ENCODE measurements at places on chromosomes 7 and 10. TPM values are rescaled to one million over a fixed set of nuclear protein-coding genes. Genes with fewer than 3 reads are reported as not detected.

DNA sequence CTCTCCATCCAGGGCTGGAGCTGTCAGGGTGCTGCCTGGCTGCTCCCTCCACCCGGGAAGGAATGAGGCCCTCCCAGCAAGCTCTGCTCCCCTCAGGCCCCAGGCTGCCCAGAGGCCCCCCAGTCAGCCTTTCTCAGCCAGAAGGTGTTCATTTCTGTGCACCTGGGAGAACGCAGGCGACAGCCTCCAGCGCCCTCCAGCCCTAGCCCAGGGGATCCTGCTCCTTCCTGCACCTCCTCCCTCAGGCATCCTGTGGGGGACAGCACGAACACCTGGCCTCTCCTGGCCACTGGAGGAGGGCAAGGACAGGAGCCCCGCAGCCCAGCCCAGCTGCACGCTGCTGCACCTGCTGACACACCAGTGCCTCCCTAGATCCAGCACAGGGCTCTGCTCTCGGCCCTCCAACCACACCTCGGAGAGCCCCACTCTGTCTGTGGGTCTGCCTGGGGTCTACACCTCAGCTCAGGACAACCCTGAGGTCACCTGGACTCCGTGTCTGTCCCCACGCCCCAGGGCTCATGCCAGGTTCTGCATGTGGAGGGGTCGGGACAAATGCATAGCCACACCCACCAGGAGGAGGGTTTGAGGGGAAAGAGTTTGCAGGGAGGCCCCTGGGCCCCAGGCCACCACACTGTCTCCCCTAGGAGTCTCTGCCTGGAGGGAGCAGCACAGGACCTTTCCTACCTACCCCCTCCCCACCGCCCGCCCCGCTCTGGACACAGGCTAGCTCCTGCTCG lies 7.4 kb upstream of the PWWP2B start:
- DNase-seq = no peak

Gene LFNG
- 5.0 TPM for total RNA-seq

GRCh38 chr7:137975221-137975620 lies 26.7 kb downstream of the CREB3L2 start:
- no peak for DNase-seq

- no peak for DNase-seq
These were observed 141.3 kb upstream of the VKORC1L1 start for GRCh38 chr7:65731562-65732035.

GRCh38 chr7:134081695-134082094 lies 45.4 kb upstream of the LRGUK start:
- DNase-seq = no peak

DNA sequence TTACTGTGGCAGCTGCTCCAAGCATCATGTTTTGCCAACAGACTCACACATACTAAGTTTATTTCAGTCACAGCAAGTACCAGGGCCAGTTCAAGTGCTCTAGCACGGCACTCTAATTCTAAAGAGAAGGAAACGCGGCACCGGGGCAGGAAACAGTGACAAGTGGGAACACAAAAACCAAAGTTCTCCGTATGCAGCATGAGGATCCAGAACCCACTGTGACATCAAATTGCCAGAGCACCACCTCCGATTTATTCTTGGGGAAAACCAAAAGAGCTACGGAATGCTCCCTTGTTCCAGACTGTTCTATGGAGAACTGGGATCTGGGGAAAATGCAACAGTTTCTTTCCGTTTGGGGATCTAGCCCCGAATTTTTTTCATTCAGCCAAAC lies 448 bp upstream of the PTER start:
- DNase-seq = no peak

Gene TUBB8
- total RNA-seq = not detected

GRCh38 chr10:63125459-63125858 lies 7.7 kb upstream of the NRBF2 start:
- no peak for DNase-seq

DNA sequence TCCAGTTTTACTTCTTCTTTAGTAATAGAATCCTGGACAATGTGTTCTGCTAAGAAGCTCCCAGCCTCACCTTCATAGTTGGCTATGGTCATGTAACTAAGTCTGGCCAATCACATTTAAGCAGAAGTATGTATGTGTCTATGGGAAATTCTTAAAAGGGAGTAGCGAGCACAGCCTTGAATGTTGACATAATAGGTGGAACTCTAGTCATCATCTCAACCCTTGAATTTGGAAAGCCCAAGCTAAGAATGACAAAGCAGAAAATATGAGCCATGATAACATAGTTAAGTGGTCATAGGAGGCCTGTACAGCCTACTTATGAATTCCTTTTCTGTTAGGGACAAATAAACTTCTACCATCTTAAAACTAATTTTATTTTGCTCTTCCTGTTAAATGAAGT lies 134.1 kb downstream of the MAGI2 start:
- no peak for DNase-seq

Gene PNLIP
- not detected for total RNA-seq

DNA sequence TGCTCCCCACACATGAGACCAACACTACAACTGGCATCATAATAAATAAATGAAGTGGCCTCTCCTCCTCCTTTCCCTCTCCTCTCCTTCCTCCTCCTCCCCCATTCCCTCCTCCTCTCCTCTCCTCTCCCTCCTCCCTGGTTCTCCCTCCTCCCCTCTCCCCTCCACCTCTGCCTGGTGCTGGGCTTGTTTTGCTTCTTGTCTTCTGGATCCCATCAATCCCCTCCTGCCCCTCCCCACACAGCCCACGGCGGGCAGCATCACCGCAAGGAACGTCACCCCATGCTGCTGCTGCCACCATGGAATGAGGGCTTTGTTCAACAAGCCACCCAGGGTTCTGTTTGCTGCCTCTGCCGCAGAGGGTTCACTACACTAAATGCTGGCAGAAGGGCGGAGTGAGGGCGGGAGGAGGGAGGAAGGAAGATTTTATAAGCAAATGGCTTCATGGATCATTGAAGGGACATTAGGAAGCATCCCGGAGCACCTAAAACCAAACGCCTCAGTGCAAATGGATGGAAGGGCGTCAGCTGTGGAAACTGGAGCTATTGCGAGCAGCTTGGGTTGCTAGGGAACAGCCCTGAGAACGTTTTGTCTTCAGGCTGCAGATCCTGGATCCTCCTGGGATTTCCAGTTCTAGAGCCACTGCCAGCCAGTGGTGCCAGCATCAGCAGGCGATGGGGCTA lies 379.7 kb upstream of the ZMIZ1 start:
- DNase-seq = no peak

GRCh38 chr7:157425137-157425731 lies 88.4 kb downstream of the DNAJB6 start:
- no peak for DNase-seq

Gene ITPRID1
- 1.6 TPM for total RNA-seq

DNA sequence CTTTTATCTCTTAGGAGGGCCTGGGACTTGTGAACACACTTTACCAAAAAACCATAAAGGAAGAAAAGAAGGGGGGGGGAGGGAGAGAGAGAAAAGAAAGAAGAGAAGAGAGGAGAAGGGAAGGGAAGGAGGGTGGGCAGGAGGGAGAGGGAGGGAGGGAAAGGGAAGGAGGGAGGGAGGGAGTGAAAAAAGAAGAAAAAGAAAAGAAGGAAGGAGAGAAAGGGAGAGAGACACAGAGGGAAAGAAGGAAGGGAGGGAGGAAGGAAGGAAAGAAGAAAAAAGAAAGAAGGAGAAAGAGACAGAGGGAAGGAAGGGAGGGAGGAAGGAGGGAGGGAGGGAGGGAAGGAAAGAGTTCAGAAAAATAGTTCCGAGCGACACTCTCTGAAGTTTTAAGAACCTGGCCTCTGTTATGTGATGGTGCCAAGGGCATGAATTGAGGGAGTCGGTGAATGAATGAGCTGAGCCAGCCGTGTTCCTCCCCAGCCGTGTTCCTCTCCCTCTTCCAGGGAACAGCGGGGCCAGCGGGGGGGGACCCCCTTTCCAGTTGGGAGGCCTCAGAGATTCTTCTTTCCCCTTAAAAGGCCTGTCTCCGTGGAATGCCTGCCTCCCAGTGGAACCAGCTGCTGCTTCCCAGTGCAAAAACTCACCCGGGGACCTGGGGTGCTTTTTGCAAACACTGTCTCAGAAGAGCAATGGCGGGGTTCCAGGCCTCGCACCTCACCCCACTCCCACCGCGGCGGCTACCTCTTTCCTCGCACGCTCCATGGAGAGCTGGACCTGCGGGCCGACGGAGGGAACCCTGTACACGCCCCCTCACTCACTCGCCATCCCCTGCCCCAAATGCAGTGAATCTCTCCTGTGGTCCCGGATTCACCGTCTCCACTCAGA lies 84.1 kb downstream of the FOXL3 start:
- DNase-seq = peak; percentile 72

DNA sequence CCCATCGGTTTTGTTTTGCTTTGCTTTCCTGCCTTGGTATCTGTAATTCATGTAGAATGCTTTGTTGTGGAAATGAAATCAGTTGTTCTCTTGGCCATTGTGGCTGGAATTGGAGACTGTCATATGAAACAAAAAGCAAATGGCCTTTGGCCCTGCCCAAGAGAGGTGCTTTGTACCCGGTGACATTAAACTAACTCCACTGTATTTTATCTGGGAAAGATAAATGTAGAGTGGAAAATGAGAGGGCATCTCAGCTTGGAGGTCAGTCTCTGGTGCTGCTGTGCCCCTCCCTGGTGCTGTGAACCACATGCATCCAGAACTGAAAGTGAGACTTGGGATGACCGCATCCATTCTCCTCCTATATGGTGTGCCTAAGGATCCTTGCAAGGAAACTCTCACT lies 75.4 kb downstream of the CDK1 start:
- no peak for DNase-seq

Gene HOXA3
- 6.4 TPM for total RNA-seq

DNA sequence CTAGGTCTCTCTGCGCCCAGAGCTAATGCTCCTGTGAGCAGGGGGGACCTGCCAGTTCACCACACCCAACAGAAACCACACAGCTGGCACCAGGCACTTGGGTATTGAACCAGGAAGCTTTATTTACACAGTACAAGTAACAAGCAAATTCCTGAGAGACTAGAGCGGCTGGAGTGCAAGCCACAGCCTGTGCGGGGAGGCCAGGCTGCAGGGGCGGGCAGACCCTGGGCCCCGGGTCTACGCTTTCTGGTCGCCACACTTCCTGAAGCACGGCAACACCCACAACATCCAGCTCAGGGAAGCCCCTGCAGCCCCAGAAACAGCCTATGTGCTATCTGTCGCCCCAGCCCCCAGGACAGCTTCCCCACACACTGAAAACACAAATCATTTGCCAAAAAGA lies 125.0 kb downstream of the FAM53B start:
- DNase-seq = peak; percentile 60

Gene TFR2
- 0.48 TPM for total RNA-seq

DNA sequence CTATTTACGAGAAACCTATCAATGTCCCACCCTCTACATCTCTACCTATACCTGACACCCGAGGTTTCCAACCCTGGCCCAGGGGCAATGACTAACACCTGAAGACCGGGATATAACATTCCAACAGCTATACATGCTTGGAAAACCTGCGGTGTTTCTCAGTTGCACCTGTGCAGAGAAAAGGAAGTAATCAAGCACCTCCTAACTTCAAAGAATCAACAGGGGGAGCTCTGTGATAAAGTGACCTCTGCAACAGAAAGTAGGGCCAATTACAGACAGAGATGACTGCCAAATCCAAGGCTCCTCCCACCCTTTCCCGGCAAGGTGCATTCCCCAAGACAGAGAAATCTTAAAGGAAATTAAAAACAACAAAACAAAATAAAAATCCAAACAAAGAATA lies 41.3 kb downstream of the CCDC6 start:
- no peak for DNase-seq

Gene PSD
- 0.96 TPM for total RNA-seq

Gene CACNA2D1
- total RNA-seq = 16.0 TPM

Gene NXPH1
- total RNA-seq = 0.29 TPM

Gene FAM180A
- 5.2 TPM for total RNA-seq

Gene TMEM229A
- total RNA-seq = not detected

- DNase-seq = no peak
These were observed 64.0 kb downstream of the MAD1L1 start for GRCh38 chr7:2168615-2169311.

All from breast epithelium (tissue), 4 donors.